Spleen (tissue), 13 donors: ENCODE measurements at places on chromosomes 5 and 9.

DNA sequence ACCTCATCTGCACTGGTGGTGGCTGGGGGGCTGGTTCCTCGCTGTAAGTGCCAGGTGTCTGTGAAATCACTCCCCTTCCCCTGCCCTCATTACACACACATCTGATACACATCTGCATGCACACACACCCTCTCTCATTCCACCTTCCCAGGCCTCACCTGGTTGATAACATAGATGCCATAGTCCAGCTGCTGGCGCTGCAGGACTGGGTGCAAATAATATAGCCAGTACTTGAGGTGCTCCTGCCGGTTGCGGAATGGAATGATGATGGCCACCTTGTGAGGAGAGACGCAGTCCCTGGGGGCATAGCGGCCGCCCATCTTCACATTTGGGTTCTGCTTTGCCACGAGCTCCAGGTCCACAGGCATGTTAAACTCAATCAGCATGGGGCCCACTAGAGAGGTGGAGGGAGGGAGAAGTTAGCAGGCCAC, 32.1 kb downstream of the B4GALT1 start:
- H3K4me3 ChIP-seq = no peak overlapping the region
- H3K36me3 ChIP-seq = peaks cover 53% of the 10 kb centered on the region
- peaks cover 66% of the 10 kb centered on the region for H3K4me1 ChIP-seq

DNA sequence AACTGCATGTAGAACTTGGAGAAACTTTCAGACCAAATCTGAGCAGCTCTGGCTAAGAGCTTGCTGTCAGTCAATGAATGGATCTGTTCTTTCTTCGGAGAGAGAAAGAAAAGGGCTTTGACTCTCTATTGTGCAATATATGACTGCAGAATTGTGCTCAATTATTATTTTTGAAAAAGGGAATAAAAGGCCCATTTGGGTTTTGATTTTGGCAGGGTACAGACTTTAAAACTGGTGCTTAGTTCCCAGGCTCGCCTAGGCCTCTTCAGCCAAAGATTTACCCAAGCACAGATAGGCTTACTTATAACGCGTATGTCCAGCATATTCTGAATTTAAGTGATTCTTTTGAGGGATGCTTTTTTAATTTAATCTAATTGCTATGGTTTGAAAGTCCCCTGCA, 59.3 kb downstream of the RETREG1 start:
- no peak for DNase-seq
- H3K4me3 ChIP-seq = no peak overlapping the region
- no peaks in the 10 kb centered on the region for H3K36me3 ChIP-seq
- no peaks in the 10 kb centered on the region for H3K27me3 ChIP-seq
- H3K4me1 ChIP-seq = no peaks in the 10 kb centered on the region

DNA sequence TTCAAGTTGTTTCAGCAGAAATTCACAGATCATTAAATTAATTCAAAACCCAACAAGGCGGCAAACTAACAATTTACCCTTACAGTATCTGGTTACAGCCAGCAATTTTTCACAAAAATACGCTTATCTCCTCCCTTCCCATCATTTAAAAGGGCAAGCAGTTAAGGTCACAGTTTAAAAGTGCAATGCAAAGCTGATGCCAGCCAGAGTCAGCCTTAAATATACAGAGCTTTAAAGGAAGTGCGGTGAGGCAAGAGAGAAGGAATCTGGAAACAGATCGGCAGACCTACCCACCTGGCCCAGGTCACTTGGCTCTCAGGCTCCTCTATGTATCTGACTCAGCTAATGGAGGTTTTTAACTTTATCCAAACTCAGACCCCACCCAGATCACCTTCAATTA, 31.0 kb downstream of the EPB41L4A start:
- no peaks in the 10 kb centered on the region for H3K27me3 ChIP-seq
- H3K4me1 ChIP-seq = no peaks in the 10 kb centered on the region
- no peak for DNase-seq

DNA sequence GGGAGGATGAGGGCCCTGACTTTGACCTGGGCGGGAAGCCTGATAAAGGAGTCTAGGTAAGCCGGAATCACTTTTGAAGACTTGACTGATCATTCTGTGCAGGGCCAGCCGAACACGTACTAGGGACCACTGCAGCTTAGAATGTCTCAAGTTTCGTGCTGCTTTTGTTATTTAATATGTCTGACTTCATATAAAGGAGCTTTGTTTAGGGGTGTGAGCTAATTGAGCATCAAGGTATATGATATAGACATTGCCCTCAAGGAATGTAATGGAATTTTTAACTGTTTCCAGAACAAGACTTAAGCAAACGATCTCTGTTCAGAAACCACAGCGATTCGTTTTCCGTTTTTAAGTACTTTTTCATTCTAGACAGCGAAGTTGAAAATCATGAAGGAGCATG, 173.0 kb downstream of the SEMA6A start:
- peaks cover under 1% of the 10 kb centered on the region for H3K4me1 ChIP-seq
- H3K4me3 ChIP-seq = no peak overlapping the region
- no peaks in the 10 kb centered on the region for H3K27me3 ChIP-seq
- H3K27ac ChIP-seq = no peak overlapping the region

GRCh38 chr5:150329038-150329437, 26.3 kb upstream of the ARSI start:
- H3K4me1 ChIP-seq = no peaks in the 10 kb centered on the region
- H3K36me3 ChIP-seq = no peaks in the 10 kb centered on the region
- no peak overlapping the region for H3K4me3 ChIP-seq
- no peak overlapping the region for H3K27ac ChIP-seq
- no peak for DNase-seq

- no peaks in the 10 kb centered on the region for H3K4me1 ChIP-seq
- no peaks in the 10 kb centered on the region for H3K27me3 ChIP-seq
- no peak overlapping the region for H3K27ac ChIP-seq
- no peak overlapping the region for H3K4me3 ChIP-seq
- H3K36me3 ChIP-seq = no peaks in the 10 kb centered on the region
These were observed 249.7 kb upstream of the DAB2 start for GRCh38 chr5:39674209-39675082.

DNA sequence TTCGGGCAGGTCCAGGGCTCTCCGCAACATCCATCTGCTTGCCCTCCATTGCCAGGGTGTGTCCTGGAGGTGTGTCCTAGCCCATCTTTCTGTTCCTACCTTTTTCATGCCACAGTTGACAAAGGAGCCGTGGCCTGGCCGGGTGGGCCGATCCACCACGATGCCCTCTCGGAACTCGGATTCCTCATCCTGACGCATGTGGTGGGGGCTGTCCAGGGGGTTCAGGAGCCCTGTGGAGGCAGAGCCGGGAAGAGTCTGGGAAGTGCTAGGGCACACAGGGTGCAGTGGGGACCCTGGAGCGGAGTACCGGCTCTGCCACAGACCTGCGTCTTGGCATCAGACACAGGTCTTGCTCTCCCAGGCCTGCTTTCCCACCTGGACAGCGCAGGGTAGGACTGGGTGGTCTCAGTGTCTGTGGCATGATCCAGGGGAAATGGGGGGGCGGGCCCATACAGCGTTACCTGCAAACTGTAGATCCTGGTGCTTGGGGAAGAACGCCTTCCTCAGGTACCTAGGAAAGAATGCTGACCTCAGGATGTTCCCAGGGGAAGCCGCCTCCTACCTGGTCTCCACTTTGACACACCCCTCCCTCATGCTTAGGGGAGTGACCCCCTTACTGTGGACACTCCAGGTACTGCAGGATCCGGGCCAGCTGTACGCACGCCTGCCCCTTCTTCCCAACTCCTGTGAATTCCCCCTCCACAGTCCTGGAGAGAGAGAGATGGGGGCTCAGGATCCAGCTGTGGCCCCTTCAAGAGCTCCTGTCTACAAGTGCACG, 3.5 kb downstream of the SPOUT1 start:
- no peak for DNase-seq
- no peak overlapping the region for H3K27ac ChIP-seq
- H3K4me3 ChIP-seq = no peak overlapping the region
- no peaks in the 10 kb centered on the region for H3K36me3 ChIP-seq
- H3K27me3 ChIP-seq = no peaks in the 10 kb centered on the region
